ENCODE measurements at places on chromosomes 5 and 9. TPM values are rescaled to one million over a fixed set of nuclear protein-coding genes. Genes with fewer than 3 reads are reported as not detected.

- no peak for DNase-seq
Measured at GRCh38 chr9:90891308-90892040, 89.9 kb downstream of the SYK start.

Gene PCDHA5
- total RNA-seq = not detected

DNA sequence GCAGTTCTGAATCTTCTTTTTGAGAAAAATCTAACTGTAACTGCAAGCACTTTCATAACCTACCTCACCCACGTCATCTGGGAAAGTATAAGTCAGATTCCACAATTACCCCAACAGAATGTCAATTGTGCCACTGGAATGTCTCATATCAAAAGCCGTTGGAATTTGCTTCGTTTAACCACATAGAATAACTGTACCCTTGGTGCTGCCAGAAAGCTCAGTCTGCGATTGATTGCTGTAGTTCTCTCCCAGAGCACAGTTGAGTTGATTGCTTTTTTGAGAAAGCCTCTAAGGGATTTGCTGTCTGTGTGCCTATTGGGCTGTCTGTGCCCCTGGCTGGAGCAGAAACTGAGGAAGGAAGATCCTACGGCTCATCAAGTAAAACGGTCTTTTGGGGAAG, 583.6 kb downstream of the TMEM38B start:
- no peak for DNase-seq

- no peak for DNase-seq
Measured at GRCh38 chr9:18890372-18890771, 142.6 kb downstream of the SAXO1 start.

DNA sequence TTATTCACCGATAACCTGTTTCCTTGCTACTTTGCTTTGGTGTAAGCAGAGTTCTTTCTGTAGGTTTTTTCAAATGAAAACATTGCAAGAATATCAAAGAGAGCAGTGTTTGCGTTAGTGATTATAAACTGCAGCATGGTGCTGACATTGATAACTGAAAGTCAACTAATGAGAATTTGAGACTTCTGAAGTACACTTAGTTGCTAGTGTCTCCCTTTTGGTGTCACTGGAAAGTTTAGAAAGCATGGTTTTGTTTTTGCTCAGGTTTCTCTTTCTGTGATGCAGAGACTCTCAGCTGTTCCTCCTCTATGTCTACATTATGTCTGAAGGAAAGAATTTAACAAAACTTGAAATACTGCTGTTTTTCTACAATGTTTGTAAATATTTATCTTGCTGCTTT, 80.2 kb upstream of the ZNF169 start:
- no peak for DNase-seq

GRCh38 chr9:20962536-20963225, 68.8 kb downstream of the HACD4 start:
- DNase-seq = no peak
